Activated CD4-positive, alpha-beta memory T cell treated with anti-CD3 and anti-CD28 coated beads for 36 hours (primary cell): ENCODE measurements at places on chromosomes 7 and 10.

DNA sequence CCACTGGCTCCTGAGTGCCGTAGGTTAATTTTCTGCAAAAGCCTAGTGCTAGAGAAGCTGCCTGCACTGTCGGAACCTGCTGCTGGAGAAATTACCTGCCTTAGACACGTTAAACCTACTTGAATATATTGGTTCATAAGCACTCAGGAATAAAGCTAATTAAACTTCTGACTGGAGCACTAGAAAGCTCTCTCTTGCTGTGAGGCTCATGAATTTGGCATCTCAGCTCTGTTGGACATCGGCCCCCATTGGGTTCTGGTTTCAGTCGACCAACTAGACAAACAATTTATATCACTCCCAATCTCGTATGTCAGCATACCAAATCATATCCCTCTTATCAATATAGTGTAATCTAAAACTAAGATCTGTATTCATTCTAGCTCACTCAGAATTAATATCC is 52.4 kb upstream of the SEMA3C start:
- DNase-seq: no peak

DNA sequence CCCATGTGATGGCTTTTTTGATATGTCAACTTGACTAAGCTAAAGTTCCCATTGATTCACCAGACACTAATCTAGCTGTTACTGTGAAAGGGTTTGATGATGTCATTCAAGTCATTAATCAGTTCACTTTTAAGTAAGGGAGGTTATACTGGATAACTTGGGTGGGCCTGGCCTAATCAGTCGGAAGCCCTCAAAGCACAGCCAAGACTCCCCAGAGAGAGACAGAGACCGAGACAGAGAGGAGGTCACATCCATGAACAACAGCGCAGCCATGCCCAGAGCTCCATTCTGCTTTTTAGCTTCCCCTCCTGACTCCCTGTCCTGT is 103.4 kb downstream of the TRIL start:
- no peak for DNase-seq

- DNase-seq: no peak
These were observed 7.2 kb upstream of the CAV1 start for GRCh38 chr7:116517626-116518025.

DNA sequence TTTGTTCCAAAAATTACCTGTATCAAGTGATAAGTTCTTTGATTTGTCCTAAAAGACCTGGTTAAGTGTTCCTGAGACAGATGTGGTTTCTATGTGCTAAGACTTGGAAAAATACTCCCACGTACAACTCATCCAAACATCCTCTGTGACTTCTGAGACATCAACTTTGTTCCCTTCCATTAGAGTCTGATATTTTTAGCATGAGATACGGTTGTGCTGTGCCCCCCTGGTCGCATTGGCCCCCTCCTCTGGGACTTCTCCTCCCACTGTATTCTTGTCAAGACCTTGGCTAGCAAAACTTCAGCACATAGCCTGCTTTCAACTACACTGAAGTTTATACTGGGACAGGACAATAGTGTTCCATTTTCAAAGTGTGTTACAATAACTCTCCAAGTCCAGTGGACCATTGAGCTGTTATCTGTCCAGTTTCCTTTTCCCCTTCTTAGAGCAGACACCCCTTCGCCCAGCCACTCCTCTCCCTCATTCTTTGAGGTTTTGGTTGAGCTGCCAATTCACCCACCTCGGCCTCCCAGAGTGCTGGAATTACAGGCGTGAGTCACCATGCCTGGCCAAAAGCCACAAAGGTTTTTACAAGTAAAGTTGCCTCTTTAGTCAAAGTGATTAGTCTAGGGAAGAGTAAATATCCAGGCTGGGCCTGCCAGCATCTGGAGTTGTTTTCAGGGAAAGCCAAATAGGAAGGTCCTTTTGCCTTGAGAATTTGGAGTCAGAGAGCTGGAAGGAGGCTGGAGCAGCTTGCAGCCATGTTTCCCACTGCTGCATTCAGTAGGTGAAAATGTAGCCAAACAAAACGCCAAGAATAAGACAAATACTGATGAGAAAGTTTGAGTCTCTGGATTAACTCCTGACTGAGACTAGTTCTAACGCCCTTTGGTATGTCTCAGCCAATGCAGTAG is 17.8 kb upstream of the PDLIM1 start:
- DNase-seq: peak; percentile 24
